Regular cardiac myocyte (primary cell): ENCODE measurements at places on chromosomes 16 and 17. TPM values are rescaled to one million over a fixed set of nuclear protein-coding genes. Genes with fewer than 3 reads are reported as not detected.

The SLC16A11 gene
- total RNA-seq: 0.85 TPM in 1 of 2 replicates, not detected in the other

The CCDC78 gene
- total RNA-seq: 1.3 and 2.0 TPM in 2 replicates

The RASL10B gene
- total RNA-seq: 1.2 and 3.9 TPM in 2 replicates

The BAIAP3 gene
- total RNA-seq: 0.38 and 0.56 TPM in 2 replicates

The DBF4B gene
- 2.5 and 5.9 TPM in 2 replicates for total RNA-seq

The CHD9NB gene
- 1.7 and 2.3 TPM in 2 replicates for total RNA-seq

The ABCC11 gene
- 0.38 and 0.56 TPM in 2 replicates for total RNA-seq
